Kidney epithelial cell (primary cell): ENCODE measurements at places on chromosomes 3 and 15.

GRCh38 chr15:25742041-25742730 lies 120.9 kb downstream of the ATP10A start:
- DNase-seq, result no peak

GRCh38 chr15:67510597-67511190 lies 10.2 kb upstream of the C15orf61 start:
- no peak for DNase-seq

- no peak for DNase-seq
Observed at GRCh38 chr3:38454178-38454883, 641 bp downstream of the ACVR2B start.

DNA sequence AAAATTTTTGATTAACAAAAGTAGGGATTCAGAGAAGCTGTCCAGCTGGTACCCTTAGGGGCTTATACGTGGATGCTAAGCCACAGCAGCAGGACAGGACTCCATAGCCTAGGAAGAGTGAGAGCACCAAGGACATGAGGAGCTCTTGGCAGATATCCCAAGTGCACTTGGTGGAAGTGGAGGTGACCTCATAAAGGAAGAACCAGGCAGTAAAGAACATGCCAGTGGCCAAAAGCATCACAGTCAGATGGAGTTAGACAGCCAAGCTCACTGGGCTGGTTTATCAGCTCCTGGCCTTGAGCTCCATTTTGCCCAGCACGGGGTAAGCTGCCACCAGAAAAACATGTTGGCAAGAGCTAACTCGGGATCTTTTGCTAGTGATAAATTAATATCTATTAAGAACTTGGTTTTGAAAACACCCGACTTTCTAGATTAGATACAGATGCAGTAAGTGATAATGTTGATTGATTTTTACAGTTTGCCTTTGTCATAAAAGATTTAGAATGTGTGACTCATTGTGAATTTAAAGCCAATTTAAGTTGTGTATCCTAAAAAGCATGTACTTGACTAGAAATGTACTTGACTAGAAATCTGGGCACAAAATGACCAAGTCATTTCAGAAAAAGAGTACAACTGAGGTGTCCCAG lies 108.0 kb downstream of the CMSS1 start:
- DNase-seq, result no peak

DNA sequence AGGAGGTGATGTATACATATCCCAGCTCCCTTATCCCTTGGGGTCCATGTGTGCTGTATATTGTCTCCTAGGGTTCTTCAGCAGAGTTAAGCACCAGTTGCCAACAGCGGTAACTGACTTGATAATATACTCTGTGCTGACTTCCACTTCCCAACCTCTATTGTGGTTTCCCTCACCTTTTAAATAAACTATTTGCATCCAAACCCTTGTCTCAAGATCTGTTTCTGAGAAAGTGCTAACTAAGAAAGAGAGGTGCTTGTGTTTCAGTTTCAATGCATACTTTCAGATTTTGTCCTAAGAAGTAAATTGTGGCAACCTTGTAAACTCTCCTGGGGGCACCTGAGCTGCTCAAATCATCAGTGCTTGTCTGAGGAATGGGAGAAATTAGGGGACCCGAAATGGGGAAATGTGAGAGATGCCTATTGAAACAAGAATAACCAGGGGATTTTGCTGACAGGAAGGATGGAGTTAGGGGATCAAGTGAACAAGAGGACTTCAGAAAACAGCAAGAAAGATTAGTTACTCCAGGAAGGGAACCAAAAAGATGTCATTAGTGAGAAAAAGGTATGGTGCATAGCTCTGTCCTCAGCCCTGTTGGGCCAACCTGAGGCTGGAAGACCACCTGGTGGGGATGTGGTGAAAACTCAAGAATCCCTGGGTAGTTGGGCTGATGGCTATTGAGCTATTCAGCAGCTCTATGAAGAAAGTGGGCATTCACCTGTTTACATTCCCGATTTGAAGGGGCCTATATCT lies 50.9 kb upstream of the MRPL3 start:
- DNase-seq, result no peak
